Activated naive CD4-positive, alpha-beta T cell treated with anti-CD3 and anti-CD28 coated beads for 36 hours (primary cell): ENCODE measurements at places on chromosomes 16 and 17. TPM values are rescaled to one million over a fixed set of nuclear protein-coding genes. Genes with fewer than 3 reads are reported as not detected.

GRCh38 chr16:85284141-85284817 lies 172.0 kb upstream of the CIBAR2 start:
- DNase-seq: no peak

GRCh38 chr17:63497708-63498483 lies 21.0 kb downstream of the ACE start:
- peak; percentile 12 for DNase-seq

- DNase-seq: no peak
Measured at GRCh38 chr17:11495613-11496012, 102.7 kb upstream of the DNAH9 start.

DNA sequence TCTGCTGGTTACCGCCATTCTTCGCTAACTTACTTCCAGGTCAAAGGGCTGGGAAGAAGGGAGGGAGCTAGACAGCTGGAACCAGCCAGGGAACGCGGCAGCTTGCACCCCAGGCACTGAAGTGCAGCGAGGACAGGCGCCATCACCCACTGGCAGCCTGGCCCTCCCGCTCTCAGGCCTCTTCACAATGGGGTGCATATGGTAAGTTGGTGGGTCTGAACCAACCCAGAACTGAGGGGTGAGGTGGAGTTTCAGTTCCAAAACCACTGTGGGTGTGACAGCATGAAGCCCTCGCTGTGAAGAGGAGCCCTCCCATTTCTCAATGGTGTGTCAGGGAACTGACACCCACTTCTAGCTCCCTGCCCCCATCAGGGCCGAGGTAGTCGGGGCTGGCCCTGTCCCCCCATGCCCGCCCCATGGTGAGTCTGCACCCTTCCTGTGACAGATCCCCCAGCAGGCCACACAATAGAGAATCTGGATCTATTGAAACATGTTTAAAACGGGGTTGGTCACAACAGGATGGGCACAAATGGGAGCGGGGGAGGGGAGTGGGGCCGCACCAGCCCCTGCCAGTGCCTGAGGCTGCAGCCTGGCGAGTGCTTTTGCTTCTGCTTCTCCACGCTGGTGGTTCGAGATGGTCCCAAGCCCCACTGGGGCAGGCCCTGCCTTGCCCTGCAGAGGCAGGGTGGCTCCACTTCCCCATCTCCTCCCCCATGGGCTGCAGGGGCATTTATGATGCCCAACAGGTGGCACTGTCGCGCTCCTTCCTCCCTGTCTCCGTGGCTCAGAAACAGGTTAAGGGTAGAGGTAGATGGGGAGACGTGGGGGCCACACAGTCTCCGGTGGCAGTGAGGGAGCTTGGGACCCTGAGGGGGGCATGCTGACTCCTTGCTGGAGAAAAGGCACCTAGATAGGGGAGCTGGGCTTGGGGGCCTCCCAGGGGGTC lies 2.3 kb downstream of the LIMD2 start:
- peak; percentile 88 for DNase-seq

GRCh38 chr16:10922328-10923145 lies 19.7 kb downstream of the DEXI start:
- DNase-seq: no peak

DNA sequence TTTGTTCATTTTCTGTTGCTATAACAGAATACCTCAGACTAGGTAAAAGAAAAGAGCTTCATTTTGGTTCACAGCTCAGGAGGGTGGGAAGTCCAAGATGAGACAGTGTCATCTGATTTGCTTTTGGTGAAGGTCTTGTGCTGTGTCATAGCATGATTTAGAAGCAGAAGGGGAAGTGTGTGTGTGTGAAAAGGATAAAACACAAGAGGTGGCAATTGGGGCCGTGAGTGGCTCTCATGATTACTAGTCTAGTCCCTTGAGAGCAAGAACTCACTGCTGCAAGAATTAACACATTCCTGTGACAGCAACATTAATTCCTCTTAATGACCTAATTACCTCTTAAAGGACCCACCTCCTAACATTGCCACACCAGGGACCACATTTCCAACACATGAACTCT lies 8.3 kb downstream of the SLC35G3 start:
- DNase-seq: peak; percentile 56

GRCh38 chr16:85136702-85137322 lies 24.5 kb upstream of the CIBAR2 start:
- DNase-seq: no peak

DNA sequence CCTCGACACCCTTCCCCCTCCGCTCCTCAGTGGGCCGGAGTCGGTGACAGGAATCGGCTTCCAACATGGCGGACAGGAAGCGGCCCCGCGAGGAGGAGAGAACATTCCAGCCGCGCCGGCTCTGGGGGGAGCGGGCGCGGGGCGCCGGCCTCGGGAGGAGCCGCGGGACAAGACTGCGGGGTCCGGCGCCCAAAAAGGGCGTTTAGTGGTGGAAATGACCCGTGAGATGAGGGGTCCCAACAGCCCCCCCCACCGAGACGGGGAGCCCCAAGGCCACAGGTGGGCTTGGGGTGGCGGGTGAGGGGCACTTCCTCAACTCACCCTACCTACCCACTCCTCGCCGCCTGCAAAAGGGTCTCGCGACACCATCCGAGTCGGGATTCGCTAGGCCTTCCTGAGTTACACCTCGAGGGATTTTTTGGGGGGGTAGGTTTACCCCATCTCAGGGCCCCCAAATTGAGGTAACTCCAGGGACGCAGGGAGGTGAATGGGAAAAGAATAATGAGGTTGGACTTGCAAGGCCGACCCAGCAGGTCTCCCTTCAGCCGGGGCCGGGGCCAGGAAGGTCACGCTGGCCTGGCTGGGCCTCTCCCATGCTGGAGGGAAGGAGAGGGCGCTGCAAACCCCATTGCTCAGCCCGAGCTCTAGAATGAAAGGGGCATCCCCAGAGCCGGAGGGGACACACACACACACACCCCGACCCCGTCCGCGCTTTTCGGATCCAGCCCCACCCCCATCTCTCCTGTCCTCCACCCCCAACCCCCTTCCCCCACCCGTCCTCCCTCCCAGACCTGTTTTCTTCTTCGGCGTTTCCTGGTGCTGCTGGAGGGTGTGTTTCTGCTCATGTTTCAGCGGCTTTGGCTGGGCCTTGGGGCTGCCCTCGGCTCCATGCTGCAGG lies 707 bp downstream of the NUFIP2 start:
- DNase-seq: peak; percentile 77

DNA sequence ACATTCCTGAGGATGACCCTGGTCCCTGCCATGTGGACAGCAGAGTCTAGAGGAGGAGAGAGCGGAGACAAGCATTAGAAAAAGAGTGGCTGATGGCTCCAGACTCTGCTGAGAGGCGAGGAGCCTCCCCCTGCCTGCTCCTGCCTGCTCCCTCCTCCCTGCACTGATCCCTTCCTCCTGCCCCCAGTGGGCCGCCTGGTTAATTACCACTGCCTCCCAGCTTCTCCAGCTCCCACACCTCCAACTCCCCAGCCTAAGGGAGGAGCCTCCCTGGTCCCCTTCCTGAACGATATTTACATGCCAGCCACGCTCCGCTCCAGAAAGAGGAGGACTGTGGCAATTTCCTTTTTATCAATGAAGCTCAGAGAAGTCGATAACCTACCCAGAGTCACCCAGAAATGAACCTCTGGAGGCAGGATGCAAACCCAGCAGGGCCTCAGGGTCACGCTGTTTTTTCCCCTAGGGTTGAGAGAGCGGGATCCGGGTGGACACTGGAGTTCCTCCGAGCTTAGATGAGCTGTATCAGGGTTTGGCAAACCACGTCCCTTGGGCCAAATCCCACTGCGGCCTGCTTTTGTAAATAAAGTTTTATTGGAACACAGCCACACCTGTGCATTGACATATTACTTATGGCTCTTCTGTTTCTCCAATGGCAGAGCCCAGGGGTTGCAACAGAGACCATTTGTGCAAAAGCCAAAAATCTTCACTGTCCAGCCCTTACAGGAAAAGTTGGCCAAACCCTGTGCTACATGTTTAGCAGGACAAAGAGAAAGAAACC lies 27.1 kb upstream of the JPH3 start:
- DNase-seq: no peak

- no peak for DNase-seq
Measured at GRCh38 chr16:66220702-66221101, 145.8 kb upstream of the CDH5 start.

DNA sequence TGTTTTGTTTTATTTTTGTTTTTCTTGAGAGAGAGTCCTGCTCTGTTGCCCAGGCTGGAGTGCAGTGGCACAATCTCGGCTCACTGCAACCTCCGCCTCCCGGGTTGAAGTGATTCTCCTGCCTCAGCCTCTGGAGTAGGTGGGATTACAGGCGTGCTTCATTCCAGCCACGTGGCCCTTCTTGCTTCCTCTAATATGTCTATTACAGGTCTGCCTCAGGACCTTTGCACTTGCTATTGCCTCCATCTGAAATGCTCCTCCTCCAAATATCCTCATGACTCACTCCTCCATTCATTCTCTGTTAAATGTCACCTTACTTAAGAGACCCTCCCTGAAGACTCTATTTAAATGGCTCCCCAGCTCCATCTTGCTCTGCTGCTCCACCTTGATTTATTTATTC lies 39.0 kb downstream of the LYRM9 start:
- DNase-seq: no peak

- DNase-seq: no peak
Measured at GRCh38 chr17:64401941-64402340, 11.3 kb upstream of the PECAM1 start.

GRCh38 chr17:28599311-28600184 lies 723 bp upstream of the SPAG5 start:
- DNase-seq: peak; percentile 90

DNA sequence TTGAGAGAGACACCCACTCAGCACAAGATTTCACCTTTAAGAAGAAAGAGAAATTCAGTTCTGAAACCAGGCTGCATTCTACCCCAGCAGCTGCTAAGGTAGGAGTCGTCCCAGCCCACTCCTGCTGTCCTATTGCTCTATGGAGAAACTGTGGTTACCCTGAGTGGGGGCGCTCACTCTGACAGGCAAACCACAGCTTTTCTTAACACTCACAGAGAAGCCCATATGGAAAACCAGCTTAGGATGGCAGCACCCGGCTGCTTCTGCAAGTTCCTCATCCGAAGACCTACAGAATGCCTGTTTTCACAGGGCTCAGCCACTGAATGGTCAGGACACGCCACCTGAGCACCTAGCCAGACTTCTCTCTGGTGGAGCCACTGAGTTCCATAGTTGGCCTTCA lies 7.5 kb downstream of the ATP5PD start:
- DNase-seq: no peak

DNA sequence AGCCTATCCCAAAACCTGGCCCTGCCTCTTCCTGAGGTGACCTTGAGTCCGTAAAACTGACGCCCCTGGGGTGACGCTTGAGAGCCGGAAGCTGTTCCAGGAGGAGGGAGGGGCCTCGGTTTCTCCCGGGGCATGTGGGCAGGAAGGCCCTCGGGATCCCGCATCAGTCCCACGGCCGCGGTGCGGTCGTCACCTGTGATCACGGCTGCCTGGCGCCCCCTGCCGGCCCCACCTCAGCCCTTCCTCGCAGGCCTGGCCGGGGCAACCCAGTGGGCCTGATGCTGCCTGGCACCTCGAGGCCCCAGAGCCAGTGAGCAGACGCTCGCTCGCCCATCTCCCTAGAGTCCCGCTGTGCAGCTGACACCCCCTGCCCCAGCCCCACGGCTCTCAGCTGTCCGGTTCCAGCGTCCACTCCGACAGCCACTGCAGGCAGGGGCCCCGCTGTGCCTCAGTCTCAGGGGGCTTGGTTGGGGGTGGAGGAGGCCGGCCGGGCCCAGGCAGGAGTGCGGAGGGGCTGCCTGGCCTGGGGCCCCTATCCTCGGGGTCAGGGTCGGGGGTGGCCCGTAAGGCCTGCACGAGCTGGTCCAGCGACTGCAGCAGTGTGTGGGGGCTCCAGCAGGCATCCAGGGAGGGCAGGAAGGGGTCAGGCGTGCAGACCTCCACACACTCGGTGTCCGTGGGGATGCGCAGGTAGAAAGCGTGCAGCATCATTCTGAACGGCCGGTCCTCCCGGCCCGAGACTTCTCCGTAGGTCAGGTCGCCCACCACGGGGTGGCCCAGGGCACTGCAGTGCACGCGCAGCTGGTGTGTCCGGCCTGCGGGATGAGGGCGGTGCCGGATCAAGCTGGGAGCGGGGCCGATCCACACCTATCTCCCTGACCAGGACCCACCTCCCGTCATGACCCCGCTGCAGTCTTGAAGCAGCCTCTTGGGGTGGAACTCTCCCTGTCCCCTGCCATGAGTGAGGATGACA lies 2.3 kb downstream of the RPUSD1 start:
- peak; percentile 79 for DNase-seq

DNA sequence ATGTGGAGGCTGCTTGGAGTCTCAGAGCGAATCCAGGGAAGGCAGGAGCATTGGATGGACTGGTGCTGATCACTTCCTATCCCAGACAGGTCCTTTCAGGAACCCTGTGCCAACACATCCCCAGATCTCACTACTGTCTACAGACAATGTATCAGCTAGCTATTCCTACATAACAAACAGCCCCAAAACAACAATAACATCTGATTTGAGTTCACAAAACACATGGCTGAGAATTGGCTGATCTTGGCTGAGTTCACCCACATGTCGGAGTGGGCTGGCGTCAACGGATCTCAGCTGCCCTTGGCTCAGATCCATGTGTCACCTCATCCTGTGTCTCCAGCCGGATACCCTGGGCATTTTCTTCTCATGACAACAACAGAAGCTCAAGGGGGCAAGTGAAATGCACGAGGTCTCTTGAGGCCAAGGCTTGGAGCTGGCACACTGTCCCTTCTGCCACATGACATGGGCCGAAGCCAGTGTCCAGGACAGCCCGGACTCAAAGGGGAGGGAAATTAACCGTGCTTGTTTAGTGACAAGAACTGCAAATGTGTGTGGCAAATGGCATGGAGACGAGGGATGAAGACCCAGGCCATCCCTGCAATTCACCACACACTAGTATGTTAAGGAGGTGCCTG lies 18.7 kb downstream of the SNX20 start:
- DNase-seq: no peak

DNA sequence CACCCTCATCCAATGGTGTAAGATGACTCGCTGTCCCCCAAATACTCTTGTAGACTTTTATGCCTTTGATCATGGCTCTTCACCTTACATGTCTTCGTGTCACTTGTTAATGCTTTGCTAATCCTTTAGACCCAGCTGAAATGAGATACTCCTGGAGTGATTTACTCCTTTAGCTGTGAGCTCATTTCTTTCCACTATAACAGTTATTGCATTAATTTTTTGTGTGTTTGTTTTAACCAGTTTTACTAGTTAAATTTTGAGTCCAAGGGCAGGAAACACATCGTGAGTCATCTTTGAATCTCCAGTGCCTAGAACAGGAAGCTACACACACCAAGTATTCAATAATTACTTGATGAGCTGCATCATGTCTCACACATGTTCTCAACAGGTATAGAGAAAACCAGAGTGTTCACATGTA lies 6.5 kb upstream of the CTCF start:
- DNase-seq: peak; percentile 41

Gene C1QTNF8
- total RNA-seq: not detected

Gene CRK
- total RNA-seq: 10.6 TPM

Gene WSCD1
- 1.0 TPM for total RNA-seq

Gene GRAP
- total RNA-seq: 9.1 TPM

Gene KRTAP4-6
- not detected for total RNA-seq

Gene CCDC92B
- total RNA-seq: 0.07 TPM

Gene NAE1
- total RNA-seq: 115 TPM

Gene CES2
- 20.0 TPM for total RNA-seq
